ENCODE measurements at places on chromosomes 11 and 22.

- no peak for DNase-seq
These were observed 599.2 kb upstream of the LUZP2 start for GRCh38 chr11:23897453-23898286.

- no peak for DNase-seq
These were observed 77.6 kb downstream of the ETS1 start for GRCh38 chr11:128509621-128510389.

- no peak for DNase-seq
These were observed 57.7 kb downstream of the TEAD1 start for GRCh38 chr11:12731841-12732336.

- no peak for DNase-seq
These were observed 289.7 kb upstream of the ARHGAP42 start for GRCh38 chr11:100397401-100397800.

DNA sequence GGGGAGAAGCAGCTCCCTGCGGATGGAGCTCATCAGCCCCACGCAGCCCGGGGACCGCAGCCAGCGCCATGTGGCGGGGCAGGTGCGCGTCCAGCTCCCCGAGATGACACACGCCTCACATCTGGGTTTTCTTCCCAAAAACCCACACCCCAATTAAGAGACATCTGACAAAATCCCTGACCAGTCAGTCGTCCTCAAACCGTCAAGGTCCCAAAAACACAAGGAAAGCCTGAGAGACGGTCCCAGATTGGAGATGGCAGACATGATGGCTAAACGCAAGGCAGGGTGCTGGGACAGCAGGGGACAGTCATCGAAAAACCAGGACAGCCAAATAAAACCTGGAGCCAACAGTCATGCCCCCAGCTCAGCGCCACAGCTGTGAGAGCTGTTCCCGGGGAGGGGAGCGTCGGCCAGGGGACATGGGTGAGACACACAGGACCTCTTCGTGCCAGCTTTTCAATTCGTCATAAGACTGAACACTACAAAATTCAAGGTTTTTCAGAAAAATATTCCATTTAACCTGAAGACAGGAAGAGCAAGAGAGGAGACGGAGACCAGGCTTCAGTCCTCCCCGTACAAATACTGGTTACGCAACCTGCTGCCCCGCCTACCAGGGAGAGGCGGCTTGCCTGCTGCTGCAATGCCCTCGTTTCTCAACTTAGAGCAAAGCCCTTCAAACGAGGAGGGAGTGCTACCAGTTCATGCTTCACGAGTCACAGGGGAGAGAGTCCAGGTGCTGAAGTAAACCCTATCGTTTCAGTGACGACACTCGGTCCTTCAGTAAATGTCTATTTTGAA lies 10.5 kb downstream of the TOLLIP start:
- no peak for DNase-seq
